ENCODE measurements at places on chromosomes 4 and X. TPM values are rescaled to one million over a fixed set of nuclear protein-coding genes. Genes with fewer than 3 reads are reported as not detected.

Gene USP26
- not detected for polyA plus RNA-seq

DNA sequence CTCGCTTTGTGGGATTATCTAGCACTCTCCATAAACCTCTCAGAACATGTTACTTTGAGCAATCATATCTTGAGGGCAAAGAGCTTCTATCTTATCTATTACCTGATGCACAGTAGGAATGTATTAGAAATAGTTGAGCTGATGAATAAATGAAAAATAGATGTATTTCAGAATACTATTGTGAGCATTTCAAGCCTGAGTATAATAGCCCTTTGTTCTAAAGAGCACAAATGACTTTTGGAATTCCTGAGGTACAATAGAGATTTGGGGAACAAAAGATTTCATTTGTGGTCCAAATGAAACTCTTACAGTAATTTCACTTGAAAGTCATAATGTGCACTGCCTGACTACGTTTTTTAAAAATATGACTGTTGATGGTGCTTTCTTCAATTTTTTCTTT lies 159.5 kb downstream of the UGT8 start:
- DNase-seq, result no peak

GRCh38 chr4:4842476-4843441 lies 16.7 kb upstream of the MSX1 start:
- no peak for DNase-seq

Gene CYBB
- 12.3 TPM for polyA plus RNA-seq

- DNase-seq, result no peak
Measured at GRCh38 chr4:161256172-161256571, 907.6 kb downstream of the FSTL5 start.

DNA sequence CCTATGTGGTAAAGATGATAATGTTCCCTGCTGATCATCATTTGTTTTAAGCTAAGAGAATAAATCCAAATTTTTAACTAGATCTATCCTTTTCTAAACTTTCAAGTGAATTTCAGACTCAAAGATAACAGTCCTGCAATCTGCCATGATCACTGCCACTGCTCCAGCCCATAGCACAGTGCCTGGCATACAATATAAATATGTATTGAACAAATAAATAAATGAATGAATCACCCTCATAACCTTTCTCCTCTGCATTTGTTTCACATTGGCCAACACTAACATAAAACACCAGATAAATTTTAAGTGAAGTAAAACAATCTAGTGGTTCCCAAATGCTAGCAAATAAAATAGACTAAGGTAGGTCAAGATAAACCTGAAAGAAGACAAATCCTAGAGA lies 439.0 kb downstream of the GPM6A start:
- no peak for DNase-seq

GRCh38 chr4:72319601-72320021 lies 249.4 kb downstream of the ADAMTS3 start:
- no peak for DNase-seq

Gene SSX2
- not detected for polyA plus RNA-seq

- no peak for DNase-seq
Measured at GRCh38 chr4:25065932-25066590, 35.3 kb upstream of the LGI2 start.

DNA sequence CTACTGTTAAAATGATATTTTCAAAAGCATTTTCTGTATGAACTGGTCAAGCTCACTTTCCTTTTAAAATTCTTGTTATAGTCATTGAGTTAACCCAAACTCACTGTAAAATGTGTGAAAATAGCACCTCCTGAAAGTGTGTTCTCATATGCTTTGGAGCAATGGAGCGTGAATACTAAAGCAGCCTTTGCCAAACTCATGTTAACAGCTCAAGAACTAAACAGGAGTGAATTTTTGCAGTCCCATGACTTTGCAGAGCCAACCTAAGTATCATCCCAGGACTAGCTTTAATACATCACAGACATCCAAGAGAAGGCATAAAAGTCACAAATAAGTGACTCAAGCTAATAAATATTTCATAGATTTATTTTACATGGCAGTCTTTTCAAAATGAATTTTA lies 2.3 kb downstream of the AMMECR1 start:
- no peak for DNase-seq

Gene PARM1
- 58.6 TPM for polyA plus RNA-seq

Gene SLC2A9
- 9.6 TPM for polyA plus RNA-seq

DNA sequence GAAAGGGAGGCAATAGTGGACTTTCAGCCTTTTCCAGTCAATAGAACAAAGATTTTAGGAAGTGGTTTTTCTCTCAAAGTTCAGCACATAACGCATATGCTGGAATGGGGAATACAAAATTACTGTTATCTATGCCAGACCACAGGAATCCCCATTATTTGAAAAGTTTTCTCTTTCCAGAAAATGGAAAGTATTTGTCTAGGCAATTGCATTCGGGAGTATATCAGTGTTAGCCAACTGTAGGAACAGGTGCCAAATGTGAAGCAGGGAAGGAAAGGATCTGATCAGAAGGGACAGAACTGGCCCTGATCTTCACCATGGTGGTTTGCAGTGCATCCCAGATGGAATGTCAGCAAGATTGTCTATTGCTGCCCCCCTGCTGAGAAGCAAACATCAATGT lies 213.6 kb downstream of the CPE start:
- DNase-seq, result no peak

GRCh38 chr4:8477095-8477635 lies 36.6 kb downstream of the TRMT44 start:
- no peak for DNase-seq

Gene ERCC6L
- 5.5 TPM for polyA plus RNA-seq

- no peak for DNase-seq
Measured at GRCh38 chr4:69120870-69121269, 24.6 kb downstream of the UGT2B7 start.

- DNase-seq, result no peak
Measured at GRCh38 chr4:41069838-41070237, 144.5 kb downstream of the APBB2 start.

Gene DMP1
- not detected for polyA plus RNA-seq

- DNase-seq, result no peak
Measured at GRCh38 chr4:41379230-41379629, 122.5 kb downstream of the UCHL1 start.

DNA sequence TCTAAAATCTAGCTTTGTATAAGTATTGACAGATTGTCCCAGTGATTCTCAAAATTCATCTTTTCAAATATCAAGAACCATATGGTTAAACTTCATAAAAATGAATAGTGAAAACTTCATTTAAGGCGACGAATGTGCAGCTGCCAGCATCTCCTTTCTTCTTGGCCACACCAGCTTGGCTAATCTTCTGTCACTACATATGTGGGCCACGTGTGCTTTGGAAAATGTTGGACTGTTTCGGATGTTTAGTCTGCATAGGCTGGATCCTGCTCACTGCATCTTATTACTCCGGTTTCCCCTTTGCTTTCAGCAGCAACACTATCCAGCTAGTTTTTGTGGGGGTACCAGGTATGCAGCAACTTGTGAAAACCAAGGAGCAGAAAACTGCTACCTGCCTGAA lies 221.9 kb downstream of the BMPR1B start:
- DNase-seq, result no peak

DNA sequence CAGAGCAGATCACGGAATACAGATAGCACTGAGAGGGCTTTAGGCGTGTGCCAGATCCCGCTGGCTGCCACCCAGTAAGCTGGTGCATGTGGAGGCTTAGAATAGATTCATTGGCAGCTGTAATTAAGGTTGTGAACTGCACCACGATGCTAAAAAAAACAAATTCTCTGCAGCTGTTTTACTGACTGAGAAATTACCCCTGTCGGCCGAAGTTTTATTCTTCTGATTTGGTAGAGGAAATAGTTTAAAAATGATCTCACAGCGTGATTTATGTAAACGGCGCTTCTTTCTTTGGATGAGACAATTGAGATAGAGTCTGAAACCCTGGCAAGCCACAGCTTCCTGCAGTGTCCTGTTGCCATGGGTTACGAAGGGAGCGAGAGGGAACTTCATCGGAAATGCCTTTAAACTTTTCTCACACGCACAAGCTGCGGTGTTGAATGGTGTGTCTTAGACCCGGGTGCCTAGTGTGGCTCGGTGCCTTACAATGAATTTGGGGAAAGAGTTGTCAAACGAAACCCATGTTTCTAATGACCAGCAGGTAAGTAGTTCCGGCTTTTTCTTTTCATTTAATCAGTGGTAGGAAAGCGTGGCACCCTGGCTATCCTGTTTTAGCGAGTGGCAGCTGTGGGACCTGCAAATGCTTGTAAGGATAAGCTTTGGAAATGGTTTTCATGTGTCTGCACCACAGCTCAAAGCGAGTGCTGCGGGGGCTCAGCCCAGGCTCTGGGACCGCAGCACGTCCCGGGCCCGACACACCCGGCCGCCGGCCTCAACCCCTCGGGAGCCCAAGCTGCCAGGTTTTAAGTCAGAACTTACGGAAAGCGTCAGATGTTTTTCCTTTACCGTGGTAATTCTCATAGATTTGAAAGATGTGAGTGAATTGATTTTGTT lies 71.7 kb upstream of the HGFAC start:
- DNase-seq, result no peak

Gene GAGE12E
- not detected for polyA plus RNA-seq

Gene TKTL2
- not detected for polyA plus RNA-seq

Gene SLC10A6
- polyA plus RNA-seq, result not detected

Gene TBX22
- 3.8 TPM for polyA plus RNA-seq

Gene CRLF2
- polyA plus RNA-seq, result not detected

DNA sequence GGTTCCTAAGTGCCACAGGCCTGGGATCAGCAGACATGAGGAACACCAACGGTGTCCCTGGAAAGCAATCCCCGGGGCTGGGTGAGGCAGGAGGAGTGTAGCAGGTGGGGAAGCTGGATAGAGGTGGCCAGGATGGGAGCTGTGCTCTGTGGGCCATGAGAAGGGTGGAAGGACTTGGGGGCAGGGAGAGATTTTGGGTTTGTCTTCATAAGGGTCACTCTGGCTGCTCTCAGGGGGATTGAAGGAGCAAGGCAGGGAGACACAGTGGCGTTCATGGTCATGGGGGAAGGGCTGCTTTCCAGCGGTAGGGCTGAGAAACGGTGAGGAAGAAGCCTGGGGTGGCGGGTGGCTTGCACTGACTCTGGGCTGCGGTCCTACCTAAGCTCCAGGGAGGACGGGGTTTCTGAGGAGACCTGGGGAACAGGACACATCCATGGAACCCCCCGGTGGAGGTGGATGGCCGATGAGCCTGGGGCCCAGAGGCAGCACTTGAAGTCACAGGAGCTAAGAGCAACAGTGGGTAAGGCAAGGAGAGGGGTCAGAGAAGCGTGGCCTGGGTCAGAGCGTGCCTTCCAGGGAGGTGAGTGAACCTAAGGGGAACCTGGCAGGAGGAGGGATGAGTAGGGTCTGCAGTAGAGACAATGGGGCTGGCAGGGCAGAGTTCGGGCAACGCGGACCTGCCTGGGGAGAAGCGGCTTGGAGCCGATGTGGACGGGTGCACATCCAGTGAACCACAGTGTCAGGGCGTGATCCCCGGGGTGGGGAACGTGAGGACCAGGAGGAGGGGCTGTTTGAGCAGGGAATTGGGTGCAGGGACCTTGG lies 12.4 kb upstream of the CTBP1 start:
- DNase-seq, result no peak

Gene GPM6B
- 21.1 TPM for polyA plus RNA-seq

DNA sequence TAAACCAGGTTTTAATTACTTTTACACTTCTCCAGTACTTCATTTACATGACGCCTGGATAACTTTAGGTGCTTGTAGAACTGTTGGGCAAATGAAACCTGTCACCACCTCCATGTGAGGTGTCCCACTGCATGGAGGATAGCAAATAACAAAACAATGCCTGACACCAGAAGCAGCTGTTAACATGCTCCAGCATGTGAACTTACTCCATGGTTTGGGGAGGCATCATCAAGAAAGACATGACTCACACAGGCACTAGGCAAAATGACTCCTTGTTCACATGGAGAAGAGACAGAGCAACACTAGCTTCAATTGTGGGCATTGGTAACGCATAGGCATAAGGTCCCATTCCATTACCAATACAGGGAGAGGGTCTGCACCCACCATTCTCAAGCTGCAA lies 198.1 kb upstream of the F9 start:
- DNase-seq, result no peak

Gene SCARB2
- 220 TPM for polyA plus RNA-seq

- no peak for DNase-seq
Measured at GRCh38 chr4:160117686-160118085, 1014.8 kb downstream of the RAPGEF2 start.

Gene HTR2C
- 1.2 TPM for polyA plus RNA-seq

Gene GASK1B
- polyA plus RNA-seq, result 48.4 TPM

Gene ZFYVE28
- polyA plus RNA-seq, result 2.0 TPM

- DNase-seq, result no peak
Measured at GRCh38 chr4:105613306-105613705, 60.9 kb downstream of the ARHGEF38 start.

DNA sequence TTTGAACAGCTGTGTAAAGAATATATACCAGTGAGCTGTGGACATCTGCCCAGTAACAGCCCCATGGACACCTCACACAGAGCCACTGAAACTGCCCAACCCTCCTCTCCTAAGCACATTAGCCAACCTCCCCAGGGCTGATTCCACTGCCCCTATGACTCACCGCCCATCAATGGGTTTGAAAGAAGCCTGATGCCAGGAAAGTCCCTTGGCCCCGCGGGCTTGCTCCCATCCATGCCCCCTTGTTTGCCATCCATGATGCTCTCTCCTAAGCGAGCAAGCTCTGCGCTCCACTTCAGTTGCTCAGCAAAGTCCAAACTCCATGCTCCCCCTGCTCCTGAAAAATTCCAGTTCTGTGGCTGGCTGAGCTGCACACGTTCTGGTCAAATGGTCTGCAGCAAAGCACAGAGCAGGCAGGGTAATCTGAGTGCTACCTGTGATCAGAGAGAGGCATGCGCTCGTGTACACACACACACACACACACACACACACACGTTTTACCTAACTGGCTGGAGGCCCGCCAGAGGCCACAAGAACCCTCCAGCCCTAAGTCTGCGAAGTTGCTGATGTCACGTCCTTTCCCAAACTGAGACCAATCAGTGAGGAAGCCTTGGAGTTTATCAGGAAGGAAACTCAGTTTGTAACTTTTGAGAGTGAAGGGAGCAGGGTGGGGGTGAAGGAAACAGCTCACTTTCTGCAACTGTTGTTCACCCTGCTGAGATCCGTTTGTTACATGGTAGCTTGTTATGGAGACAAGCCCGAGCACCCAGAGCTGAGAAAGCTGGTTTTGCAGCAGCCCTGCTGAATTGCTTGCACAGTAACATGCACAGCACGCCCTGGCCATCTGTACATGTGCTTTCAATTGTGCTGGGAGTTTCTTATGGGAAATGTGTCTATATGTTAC lies at the start of gene ASB9:
TSS of gene ASB9 (minus strand) at position 466 of the 904 bp plus-strand sequence. CDS start at position 257, 209 bp downstream.
- DNase-seq, result peak; percentile 27

- DNase-seq, result no peak
Measured at GRCh38 chr4:2924286-2924685, 38.9 kb downstream of the NOP14 start.

GRCh38 chr4:111649308-111649707 lies 495.9 kb upstream of the FAM241A start:
- no peak for DNase-seq

Gene ANOS1
- polyA plus RNA-seq, result 11.6 TPM

- DNase-seq, result no peak
Measured at GRCh38 chr4:86558797-86559196, 35.3 kb upstream of the PTPN13 start.

- no peak for DNase-seq
Measured at GRCh38 chrX:153476666-153477363, 6.4 kb upstream of the HAUS7 start.

DNA sequence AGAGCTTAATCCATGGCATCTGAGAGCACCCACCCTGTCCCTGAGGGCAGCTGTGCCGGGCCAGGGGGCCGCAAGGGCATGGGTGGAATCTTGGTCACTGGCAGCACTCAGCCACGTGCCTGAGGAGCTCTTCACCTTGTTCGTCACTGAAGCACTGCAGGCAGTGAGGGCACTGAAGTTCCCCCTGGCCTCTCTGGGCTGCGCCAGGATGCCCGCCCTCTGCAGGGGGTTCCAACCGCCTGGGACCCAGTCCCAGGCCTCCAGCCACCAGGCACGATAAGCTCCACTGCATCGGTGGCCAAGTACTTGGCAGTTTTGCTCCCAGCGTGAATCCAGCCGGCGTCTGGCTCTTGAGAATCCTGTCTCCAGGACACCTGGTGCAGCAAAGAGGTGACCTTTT lies 96.4 kb upstream of the MED14 start:
- no peak for DNase-seq

Measured in left renal pelvis (tissue), 4 donors.